ENCODE measurements at places on chromosomes 2 and 18.
A peak's percentile ranks its signal among the peaks of the same experiment; 100 is the strongest.

- no peak for DNase-seq
These were observed 146.0 kb downstream of the NRXN1 start for GRCh38 chr2:50885948-50886347.

GRCh38 chr2:172389685-172390339 lies 37.6 kb upstream of the ITGA6 start:
- DNase-seq: no peak

- no peak for DNase-seq
These were observed 171.1 kb upstream of the CCDC150 start for GRCh38 chr2:196468394-196468793.

- no peak for DNase-seq
These were observed 164.9 kb upstream of the SALL3 start for GRCh38 chr18:78814766-78815165.

- DNase-seq: no peak
These were observed 4.7 kb upstream of the NPC1 start for GRCh38 chr18:23591011-23591410.

GRCh38 chr2:1698188-1698945 lies 45.9 kb downstream of the PXDN start:
- peak; percentile 26 for DNase-seq

- DNase-seq: no peak
These were observed 942.3 kb downstream of the CPS1 start for GRCh38 chr2:211498551-211499205.

GRCh38 chr2:32678825-32679224 lies 51.0 kb downstream of the TTC27 start:
- no peak for DNase-seq

- no peak for DNase-seq
These were observed 56.4 kb upstream of the OTOF start for GRCh38 chr2:26534098-26534864.
